ENCODE measurements at places on chromosomes 5 and 9.

GRCh38 chr5:96229188-96229587, 203.9 kb downstream of the PCSK1 start:
- no peak for DNase-seq

GRCh38 chr9:133727876-133728441, 10.2 kb downstream of the SARDH start:
- no peak for DNase-seq

- no peak for DNase-seq
Measured at GRCh38 chr5:40474250-40474649, 205.5 kb upstream of the PTGER4 start.

GRCh38 chr5:173855162-173855994, 32.8 kb upstream of the CPEB4 start:
- no peak for DNase-seq

GRCh38 chr5:138954257-138955012, 79.3 kb upstream of the LRRTM2 start:
- DNase-seq: no peak

DNA sequence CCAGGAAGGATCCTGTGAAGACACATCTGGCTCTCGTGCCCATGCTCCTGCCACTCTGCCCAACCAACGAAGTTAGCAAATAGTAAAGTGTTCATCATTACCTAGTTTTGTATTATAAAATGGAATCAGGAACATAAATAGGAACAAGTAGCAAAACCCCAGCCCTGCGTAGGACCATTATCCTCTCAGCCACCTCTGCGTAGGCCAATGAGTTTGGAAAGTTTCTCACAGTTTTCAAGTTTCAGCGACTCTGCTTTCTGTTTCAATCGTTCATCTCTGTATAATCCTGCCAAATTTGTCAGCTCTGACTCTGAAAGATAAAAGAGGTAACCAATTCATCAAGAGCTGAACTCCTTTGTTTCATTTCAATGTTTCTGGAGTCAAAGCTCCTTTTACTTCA, 10.1 kb upstream of the SPATA24 start:
- no peak for DNase-seq

DNA sequence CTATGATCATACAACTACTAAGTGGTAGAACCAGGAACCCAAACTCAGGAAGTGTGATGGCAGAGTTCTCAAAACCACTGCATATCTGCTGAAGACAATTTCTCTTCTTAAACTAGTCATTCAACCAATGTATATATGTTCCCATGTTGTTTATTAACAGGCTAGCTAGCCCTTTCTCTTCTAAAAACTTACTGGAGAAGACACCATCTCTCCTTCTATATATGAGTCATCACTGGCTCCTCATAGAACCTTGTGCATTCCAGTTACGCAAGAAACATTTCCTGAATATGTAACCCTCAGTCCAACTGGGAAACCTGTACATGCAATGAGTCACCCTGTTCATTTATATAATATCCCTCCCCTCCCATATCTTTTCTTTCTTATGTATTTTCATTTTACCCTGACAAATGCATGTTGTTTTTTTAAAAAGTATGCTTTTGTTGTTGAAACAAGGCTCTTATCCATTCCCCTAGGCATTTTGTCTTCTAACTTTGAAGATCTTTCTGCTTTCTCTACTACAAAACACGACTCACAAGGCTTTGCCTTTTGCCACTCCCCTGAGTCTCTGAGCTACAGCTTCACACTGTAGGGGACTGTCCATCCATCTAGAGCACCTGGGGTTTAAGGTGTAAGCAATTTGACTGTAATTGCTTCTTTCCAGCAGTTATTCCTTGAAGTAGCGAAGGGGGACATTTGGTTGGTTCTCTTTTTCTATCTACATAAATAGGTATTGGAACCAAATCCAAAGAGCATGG, 119.5 kb downstream of the ANXA1 start:
- DNase-seq: no peak

DNA sequence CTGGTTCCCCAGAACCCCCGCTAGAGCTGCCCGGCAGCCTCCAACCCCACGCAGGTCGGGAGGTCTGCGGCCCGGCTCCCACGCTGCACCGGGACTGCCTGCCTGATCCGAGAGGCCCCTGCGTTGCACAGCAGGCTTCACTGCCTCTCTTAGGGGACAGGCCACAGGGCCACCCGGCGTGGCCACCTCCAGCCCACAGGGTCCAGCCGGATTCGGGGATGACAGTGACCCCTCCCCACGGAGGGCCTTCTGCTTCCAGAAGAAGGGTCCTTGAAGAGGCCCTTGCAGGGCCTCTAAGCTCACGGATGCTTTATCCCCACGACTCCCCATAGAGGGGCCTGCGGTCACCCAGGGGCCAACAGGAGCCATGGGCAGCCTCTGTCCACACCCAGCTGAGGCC, 66.1 kb upstream of the PPP1R26 start:
- no peak for DNase-seq

- DNase-seq: no peak
Measured at GRCh38 chr9:87149799-87150198, 202.5 kb upstream of the GAS1 start.

DNA sequence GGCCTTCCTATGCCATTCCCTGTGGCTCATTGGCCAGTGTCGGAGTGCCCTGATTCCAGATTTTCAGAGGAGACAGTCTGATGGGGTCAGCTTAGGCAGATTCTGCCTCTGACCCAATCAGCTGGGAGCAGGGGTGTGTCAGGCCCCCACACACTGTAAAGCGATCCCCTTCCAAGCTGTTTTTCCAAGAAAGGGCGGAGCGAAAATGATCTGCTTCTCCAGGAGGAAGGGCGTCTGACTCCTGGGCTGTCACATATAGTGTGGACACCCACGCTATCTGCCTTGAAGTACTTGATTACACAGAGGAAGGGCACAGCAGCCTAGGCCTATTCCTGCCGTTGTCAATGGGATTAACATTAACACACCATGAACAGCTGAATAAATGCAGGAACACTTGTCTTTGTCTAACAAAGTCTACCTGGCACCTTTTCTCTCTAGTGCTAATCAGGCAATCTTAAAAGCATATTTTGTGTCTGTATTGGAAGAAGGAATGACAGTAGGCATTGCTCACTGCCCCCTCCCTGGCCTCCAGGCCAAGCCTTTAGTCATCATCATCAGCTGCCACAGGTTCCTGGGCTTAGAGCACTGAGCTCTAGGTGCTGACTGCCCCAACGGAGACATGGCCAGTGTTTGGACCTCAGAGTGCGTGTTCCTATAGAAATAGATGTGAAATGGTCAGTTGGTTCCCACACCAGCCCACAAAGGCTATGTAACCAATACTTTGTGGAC, 218.7 kb downstream of the MELK start:
- DNase-seq: no peak

GRCh38 chr5:178305801-178306200, 73.2 kb upstream of the PHYKPL start:
- DNase-seq: no peak

- no peak for DNase-seq
Measured at GRCh38 chr5:57529864-57530263, 47.3 kb upstream of the ACTBL2 start.

- DNase-seq: no peak
Measured at GRCh38 chr5:60830581-60831127, 13.4 kb downstream of the ELOVL7 start.

- no peak for DNase-seq
Measured at GRCh38 chr9:134870301-134870694, 10.3 kb upstream of the FCN2 start.

GRCh38 chr9:79706512-79706911, 134.7 kb downstream of the TLE4 start:
- DNase-seq: no peak

- no peak for DNase-seq
Measured at GRCh38 chr9:93949073-93949693, 6.0 kb downstream of the BARX1 start.

DNA sequence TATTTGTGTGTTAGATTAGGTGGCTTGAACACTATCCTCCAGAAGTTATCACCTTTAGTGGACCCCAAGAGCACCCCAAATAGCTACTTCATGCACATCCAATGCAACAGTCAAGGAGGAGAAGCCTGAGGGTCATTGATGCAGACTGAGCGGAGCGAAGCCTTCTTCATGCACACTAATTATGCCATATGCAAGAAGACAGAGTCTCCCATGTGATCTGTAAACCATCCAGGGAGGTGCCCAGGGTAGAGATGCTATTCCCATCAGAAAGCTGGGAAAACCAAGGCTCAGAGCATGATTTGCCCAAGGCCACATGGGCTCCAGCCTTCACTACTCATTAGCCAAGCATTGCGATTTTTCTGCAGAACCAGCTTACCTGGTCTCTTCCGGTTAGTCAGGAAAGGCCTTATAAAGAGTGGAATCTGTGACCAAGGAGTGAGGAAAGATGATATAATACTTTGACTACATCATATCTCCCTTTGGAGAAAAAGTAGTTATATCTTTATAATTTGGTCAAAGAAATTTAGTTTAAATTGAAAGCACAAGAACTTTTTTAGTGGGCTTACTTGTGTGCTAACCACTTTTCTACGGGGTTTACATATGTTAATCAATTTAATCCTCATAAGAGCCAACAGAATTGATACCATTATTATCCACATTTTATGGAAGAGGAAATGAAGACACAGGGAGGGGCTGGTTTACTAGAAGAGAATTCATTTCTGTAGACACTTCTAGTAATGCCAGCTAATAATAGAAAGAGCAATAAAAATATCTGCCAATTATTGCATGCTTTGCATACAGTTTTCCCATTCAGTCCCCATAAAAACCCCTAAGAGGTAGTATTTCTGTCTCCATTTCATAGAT, 220.0 kb downstream of the ESM1 start:
- no peak for DNase-seq

- no peak for DNase-seq
Measured at GRCh38 chr5:95731571-95732554, 727 bp downstream of the RHOBTB3 start.

DNA sequence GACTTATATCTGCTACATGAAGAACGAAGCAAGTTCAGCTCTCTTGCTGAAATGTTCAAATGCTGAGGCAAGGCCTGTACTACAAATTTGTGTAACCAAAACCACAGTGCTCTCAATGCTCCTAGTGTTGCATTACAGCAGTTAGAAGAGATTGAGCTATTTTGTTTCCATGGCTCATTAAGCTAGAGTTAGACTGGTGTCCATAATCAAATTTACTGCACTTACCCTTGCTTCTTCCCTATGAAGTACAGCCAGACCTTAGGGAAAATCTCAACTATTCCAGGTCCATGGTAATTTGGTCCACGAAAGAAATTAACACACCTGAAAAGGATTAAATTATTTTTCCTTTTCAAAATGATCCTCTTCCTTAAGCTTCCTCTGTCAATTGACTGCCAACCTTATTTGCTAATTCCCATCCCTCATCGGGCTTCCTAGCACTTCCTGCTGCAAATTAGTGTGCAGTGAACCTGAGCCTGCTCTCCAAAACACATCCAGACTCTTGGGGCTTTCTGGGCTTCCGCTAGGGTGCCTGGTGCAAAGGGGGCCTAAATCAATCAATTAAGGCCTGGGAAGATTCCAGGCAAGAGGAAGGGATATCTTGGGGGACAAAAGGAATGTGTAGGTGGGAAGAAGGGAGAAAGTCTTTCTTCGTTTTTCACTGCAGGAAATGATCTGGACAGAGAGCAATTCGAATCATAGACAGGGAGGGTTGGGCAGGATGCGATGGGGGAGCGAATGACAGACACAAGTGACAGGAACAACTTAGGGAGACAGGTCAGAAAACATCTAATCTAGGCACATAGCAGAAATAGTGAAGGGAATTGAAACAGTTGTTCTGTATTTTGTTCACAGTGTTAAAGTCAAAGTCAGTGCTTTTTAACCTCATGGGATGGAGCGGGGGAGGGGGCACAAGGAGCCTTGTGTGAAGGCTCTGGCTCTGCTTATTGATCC, 542.4 kb downstream of the RAB3C start:
- DNase-seq: no peak

GRCh38 chr5:52013523-52013922, 630.3 kb downstream of the ISL1 start:
- no peak for DNase-seq

DNA sequence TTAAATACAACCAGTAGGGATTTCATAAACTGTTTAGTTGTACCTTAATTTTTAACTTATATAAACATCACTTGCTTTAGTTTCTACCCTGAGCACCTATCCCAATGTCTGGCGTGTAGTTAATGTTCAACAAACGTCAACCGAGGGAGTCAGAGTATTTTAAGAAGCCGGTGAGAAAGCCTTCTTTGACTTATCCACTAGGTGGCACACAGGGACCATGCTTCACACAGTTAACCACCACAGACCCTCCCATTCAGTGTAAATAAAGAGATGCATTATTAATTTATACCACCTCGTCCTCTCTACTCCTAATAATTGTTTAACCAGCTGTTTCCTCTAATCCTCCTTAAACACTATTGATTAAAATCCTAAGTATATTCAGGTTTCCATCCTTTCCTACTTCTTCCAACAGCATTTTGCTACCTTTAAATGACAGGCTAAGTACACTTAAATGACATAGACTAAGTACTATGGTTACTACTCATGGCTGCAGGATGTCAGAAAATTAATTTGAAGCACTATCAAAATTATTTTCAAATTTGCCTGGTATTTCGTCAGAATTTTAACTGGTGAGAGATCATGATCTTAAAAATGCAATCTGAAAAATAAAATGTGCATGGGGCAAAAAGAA, 2.3 kb downstream of the HAPLN1 start:
- DNase-seq: no peak

- no peak for DNase-seq
Measured at GRCh38 chr9:91746357-91746756, 203.7 kb downstream of the ROR2 start.

DNA sequence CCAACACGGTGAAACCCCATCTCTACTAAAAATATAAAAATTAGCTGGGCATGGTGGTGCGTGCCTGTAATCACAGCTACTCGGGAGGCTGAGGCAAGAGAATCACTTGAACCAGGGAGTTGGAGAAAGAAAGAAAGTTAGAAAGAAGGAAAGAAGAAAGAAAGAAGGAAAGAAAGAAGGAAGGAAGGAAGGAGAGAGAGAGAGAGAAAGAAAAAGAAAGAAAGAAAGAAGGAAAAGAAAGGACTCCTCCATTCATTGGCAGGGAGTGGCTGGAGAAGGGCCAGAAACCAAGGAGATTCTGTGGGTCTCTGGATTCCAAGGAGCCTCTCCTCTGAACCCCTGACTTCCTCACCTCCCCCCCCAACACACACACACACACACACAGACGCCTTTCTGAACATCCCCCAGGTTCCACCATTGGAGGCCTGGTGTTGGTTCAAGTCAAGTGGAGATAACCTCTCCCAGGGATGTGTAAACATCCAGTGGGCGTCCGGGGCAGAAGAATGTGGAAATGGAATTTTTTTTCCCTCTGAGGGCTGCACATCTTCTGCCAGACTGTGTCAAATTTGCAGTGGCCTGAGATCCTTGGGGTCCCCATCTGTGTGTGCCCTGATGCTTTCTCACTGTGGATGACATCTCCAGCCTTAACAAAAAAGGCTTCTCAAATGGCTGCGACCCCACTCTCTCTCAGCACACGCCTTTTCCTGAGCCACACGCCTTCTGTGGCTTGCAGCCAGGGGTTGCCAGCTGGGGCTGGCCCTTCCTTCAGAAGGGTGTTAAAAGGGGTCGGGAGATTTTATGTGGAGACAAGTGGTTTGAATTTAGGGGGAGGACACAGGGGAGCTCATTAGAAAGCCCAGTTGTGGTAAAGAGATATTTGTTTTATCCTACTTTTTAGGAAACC, 109.3 kb upstream of the HAND1 start:
- no peak for DNase-seq

GRCh38 chr5:143464723-143465490, 61.4 kb upstream of the NR3C1 start:
- DNase-seq: no peak

- DNase-seq: no peak
Measured at GRCh38 chr5:163914910-163915309, 409.5 kb downstream of the MAT2B start.

All from activated T-helper 1 cell treated with anti-CD3 and anti-CD28 coated beads, Interleukin-12 subunit alpha, Interleukin-12 subunit beta, Interleukin-2, Interleukin-4 antibody, amounts not matched to agents 30 ng/mL and 10 ng/mL and 1 ng/mL, durations not matched to agents 14 hours and 24 hours and 36 hours (primary cell).